Posterior cingulate gyrus (tissue), 11 donors: ENCODE measurements at places on chromosomes 7 and 10.
A peak's percentile ranks its signal among the peaks of the same experiment; 100 is the strongest.

GRCh38 chr10:128476368-128476725, 350.1 kb upstream of the MKI67 start:
- DNase-seq, result no peak

GRCh38 chr7:85175217-85175616, 11.6 kb downstream of the SEMA3D start:
- no peak for DNase-seq

DNA sequence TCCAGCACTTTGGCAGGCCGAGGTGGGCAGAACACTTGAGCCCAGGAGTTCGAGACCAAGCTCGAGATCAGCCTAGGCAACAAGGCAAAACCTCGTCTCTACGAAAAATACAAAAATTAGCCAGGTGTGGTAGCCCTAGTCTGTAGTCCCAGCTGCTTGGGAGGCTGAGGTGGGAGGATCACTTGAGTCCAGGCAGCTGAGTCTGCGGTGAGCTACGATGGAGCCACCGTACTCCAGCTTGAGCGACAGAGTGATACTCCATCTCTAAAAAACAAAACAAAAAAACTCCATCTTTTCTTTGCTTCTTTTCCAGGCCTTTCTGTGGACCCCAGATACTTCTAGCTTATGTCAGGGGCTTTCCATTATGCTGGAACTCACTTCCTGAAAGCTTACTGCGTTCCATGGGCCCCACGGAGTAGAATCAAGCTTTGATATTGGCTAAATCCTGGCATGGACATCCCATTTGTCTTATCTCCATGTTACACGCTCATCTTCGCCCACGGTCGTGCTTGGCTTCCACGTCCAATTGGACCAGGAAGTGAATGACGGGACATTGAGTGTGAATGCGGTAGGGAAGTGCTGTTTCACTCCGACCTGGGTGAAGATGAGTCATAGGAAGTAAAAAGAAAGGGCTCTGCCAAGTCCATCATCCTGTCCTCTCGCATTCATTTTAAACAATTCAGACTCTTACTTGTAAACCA, 45.7 kb downstream of the FAM171A1 start:
- no peak for DNase-seq

- DNase-seq, result no peak
These were observed 3.5 kb upstream of the DAGLB start for GRCh38 chr7:6451224-6451705.

DNA sequence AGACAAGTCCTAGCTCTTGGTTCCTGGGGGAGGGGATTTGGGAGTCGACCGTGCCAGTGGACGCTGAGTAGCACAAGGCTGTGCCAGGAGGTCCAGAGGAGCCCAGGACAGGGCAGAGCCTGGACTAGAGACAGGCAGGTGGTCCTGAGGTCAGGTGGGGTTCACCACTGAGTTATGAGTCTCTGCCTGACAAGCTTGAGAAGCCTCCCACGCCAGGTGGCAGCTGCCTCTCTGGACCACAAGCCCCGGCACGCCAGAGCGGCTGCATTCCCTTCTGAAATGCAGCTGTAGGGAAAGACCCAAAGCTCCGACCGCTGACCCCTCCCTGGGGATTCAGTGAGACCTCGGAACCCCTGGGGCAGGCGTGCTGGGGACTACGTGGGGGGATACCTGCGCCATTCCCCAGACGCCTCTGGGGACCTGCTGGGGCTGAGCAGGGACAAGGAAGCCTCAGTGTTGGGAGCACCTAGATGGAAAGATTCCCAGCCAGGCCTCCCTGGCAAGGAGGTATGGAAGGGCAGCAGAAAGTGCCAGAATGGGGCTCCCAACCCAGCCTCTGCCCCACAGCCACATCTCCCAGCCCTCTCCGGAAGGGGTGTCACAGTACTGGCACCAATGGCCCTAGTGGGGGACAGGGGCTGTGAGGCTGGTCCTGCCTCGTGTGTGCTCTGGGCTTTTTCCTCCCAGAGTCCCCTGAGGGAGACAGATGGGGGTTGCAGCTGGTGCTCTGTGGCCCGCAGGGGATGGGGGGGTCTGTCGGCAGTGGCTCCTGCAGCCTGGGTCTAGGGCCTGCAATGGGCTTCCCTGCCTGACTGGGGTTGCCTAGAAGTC, 29.0 kb downstream of the PDGFA start:
- peak; percentile 76 for DNase-seq

GRCh38 chr10:120017733-120018417, 125.3 kb downstream of the SEC23IP start:
- DNase-seq, result no peak
